Cardiac septum (tissue), 1 donor: ENCODE measurements at places on chromosomes 6 and 20.

DNA sequence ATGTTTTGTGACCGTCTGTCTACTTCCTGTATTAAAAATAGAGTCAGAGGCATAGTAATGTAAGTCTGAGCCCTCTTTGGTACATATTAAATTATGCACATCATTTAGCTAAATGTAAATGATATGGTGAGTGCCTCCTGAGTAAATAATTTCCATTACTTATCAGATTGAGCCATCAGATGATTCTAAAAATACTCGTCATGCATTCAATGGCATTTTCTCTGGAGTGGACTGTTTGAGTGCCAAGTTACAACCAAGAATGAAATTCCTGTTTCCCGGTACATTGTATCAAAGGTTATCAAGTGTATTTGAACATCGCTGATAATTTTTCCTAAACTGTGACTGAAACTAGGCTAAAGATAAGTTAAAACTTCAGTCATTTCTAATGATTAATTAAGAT is 81.0 kb downstream of the AKAP7 start:
- DNase-seq = no peak

DNA sequence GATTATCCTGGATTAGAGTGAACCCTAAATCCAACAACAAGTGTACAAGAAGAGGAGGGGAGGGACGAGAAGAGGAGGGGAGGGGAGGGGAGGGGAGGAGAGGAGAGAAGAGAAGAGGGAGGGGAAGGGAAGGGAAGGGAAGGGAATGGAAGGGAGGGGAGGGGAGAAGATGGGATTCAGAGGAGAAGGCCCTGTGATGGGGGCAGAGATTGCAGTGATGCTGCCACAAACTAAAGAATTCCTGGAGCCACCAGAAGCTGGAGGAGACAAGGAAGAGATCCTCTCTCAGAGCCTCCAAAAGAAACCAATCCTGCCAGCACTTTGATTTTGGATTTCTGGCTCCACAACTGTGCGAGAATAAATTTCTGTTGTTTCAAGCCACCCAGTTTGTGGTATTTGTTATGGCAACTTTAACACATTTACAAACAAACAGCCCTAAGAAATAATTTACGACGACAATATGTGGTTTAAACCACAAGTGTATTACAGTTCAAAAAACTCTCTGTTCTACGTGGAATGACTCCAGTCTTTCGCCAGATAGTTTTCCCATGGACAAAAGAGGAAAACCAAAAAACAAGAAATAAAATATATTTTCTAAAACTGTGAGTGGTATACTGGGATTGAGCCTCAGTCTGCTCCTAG is 235.4 kb downstream of the HDGFL1 start:
- DNase-seq = no peak

DNA sequence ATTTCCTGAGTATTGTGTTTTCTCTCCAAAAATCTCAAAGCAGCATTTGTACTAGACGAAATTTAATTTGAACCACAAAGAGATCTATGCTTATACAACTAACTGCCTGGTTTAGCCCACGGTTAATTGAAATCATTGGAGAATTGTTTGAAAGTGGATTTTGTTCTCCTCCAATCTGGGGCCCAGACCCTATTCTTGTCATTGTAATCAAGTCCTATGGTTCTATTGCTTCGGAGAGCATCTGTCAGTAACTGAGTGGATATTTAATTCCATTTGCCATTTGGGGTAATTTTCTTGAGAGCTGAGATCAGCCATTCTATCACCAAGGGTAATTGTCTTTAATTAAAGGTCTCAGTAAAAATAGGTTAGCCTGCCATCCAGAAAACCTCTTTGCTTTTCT is 117.0 kb upstream of the KCNG1 start:
- no peak for DNase-seq

DNA sequence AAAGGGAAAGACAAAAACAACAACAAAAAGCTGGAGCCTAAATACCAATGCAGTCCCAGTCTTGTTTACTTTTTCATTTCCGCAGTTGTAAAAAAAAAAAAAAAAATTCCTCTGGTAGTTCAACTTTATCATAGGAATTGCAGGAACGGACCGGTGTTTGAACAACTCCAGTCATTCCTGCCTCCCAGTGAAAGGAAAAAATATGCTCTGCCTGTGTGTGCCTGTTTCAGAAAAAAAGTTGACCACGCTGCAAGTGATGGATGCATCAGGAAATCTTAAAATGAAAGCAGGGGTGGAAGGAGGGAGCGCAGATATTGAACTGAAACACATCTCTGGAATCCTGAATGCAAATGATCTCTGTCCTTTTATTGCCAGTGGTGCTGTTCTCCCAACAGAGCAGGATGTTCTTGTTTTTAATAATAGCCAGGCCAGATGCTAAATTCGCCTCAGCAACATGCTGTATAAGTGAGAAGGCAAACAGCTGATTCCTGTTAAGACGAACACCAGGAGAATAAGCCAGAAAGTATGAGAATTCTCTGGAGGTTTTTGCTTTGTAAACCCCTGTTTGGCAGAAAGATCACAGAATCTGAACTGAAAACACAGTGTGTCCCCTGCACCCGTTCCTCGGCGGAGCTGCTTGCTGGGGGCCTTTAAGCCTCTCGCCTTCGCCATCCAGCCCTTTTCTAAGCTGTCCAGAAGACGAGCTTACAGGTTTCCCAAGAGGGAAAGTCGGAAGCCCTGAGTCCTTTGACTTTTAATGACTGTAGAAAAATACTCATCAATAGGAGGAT is 178.4 kb upstream of the SUPT3H start:
- DNase-seq = no peak

GRCh38 chr6:88238065-88238464 is 71.9 kb upstream of the CNR1 start:
- DNase-seq = no peak

DNA sequence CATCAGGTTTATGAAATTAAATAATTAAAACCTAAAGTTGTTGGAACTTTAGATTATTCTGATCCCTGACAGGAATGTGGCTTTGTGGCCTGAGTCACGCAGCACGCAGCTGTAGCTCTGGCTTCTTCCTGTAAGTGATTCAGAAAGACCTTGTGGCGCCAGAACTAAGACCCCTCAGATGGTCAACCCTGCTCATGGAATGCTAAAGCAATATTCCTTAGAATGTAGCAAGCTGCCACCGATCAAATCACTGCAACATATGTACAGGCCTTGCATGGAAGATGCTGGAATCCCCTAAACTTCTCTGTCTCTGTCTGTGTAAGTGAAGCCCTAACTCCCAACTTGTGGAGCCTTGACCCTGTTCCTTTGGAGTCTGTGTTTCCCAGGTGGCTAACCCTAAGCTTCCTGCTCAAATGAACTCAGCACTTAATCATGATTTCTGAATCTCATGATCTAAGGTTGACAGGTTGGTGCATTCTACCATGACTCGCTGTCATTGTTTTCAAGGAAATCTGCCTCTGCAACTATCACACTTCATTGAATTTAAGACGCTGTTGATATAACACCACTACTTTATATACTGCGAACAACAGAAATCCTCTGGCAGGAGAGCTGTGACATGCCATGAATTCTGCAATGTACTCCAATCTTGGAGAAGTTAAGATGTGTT is 111.2 kb upstream of the CST7 start:
- DNase-seq = no peak

GRCh38 chr6:29737707-29738630 is 14.7 kb downstream of the HLA-F start:
- DNase-seq = peak; percentile 81

DNA sequence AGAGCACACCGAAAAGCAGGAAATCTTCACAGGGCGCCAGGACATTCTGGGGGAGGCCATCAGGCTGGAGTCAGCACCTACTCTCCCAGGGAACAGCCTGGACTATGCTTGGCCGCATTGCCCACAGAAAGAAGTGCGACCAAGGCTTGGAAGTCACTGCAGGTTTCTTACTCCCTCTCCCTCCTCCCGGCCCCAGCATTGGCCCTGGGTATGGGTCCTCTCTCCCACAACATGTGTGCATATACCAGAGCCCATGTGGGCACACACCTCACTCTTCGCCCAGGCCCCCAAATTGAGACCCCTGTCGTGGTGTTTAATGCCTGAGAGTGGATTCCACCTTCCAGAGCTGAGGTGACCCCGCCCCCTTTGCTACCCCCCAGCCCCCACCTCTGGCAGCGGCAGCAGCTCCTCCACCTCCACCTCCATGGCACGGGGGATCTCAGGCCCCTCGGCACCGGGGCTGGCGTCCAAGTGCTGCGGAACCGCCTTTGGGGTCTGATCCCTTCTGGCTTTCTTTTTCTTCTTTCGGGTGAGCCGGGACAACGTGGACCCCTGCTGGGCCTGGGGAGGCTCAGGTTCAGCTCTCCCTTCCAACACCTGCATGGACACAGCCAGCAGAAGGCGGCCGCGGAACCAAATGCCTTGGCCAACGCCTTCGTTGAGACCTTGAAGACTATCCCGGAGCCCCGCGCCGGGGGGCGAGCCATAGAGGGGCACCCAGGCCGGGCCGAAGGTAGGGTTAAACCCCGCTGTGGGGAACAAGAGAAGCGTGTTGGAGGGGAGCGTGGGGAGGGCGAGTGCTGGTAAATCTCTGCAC is 15.2 kb upstream of the SPAG4 start:
- no peak for DNase-seq

GRCh38 chr6:71544028-71544427 is 255.4 kb downstream of the OGFRL1 start:
- DNase-seq = no peak

- DNase-seq = no peak
These were observed 10.4 kb upstream of the ABHD16B start for GRCh38 chr20:63850689-63851547.

DNA sequence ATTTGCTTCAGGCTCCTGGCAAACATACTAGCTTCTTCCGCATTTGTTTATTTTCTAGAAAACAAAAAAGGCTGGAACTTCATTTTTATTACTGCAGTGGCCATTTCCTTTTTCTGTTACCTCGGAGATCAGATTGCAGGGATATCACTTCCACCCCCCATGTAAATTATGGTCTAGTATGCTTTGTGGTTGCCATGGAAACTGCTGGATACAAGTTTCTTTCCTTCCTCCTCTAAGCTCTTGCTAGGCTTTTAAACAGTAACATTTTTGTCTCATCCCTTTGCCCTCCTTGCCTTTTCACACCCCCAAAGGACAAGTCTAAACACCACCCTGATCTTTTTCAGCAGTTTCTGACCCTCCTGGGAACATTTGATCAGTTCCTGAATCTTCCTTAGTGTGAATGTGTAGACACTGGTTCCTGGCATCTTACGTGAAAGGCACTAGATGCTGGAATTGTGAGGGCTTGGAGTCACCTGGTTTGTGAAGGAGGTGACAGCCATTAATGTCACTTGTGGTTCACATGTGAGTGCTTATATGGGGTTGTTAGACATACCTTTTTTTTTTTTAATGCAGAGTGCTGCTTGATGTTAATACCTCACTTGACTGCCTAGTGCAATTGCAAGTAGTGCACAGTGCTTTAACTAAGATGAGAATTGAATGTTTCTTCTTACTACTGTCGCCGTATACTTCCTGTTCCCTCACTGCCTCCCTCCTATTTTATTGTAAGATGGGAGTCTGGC is 181.6 kb downstream of the JARID2 start:
- no peak for DNase-seq

DNA sequence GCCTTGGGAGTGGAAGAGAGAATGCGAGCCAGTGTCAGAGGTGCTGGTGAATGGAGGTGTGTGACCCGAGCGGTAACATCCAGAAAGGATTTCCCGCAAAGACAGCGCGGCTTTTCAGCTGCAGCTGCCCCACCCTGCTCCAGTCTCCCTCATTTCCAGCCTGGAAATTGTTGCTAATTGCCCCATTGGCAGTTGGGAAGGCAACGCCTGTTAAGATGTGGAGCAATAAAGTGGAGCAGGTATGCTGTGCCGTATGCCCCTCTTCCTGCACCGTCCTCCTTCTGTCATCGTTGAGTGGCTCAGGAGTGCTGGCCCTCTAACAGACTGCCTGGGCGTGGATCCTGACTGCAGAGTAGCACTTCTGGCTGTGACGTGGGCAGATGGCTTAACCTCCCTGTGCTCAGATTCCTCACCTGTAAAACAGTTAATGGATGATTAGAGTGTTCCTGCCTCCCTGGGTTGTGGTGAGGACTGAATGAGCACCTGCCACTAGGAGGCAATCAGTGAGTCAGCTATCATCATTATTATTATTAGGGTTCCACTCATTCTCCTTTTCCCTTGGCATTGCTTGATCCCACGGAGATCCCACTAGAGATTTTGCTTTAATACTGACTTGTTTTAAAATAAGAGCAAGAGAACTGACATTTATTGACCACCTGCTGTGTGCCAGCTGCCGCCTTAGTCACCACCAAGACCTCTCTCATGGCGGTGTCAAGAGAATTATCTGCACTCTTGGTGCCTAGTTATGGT is 11.7 kb downstream of the ARFGEF2 start:
- no peak for DNase-seq

DNA sequence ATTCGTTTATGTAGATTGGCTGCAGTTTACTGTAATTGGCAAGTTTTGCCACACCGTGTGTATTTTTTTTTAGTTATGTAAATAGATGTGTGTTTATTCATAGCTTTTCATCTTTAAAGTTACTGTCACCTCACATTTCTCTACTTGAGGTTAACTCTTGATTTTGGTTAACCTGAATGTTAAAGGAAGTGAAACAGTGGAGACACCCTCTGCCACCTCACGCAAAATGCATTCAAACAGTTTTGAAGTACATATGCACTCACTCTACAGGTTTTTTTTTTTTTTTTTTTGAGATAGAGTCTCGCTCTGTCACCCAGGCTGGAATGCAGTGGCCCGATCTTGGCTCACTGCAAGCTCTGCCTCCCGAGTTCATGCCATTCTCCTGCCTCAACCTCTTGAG is 17.7 kb downstream of the OR2A4 start:
- no peak for DNase-seq

DNA sequence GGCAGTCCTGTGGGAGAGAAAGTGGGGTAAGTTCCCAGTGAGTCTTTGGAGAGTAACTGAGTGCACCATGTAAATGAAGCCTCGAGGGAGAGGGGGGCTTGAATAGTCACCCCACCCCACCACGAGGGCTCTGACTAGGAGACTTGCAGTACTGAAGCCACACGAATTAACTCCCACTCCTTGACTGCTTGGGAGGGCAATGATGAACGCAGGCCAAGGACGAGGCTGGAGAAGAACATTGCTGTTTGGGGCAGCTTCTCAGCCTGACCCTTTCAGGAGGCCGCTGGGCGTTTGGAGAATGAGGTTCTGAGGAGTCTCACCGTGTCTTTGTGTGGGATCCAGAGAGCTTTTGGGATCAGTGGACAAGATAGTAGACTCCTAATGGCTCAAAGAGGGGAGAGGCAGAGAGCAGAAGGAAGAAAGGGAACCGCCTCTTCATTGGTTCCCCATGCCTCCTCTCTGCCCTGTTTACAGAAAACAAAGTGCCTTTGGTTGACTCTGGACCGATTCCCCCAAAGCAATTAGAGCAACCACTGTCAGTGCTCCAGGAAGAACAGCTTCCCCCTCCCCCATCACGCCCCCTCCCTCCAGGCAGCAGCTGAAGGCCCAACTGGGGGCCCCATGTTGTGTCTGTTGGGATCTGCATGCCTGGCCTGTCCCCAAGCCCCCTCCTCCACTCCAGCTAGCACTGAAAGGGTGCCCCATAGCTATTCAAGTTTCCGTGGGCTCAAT is 41.7 kb upstream of the CDKN1A start:
- DNase-seq = no peak

- DNase-seq = no peak
These were observed 41.7 kb upstream of the RGS17 start for GRCh38 chr6:153172815-153173214.

GRCh38 chr6:163529605-163530004 is 115.1 kb downstream of the QKI start:
- no peak for DNase-seq
